ENCODE measurements at places on chromosomes 2 and 18.

DNA sequence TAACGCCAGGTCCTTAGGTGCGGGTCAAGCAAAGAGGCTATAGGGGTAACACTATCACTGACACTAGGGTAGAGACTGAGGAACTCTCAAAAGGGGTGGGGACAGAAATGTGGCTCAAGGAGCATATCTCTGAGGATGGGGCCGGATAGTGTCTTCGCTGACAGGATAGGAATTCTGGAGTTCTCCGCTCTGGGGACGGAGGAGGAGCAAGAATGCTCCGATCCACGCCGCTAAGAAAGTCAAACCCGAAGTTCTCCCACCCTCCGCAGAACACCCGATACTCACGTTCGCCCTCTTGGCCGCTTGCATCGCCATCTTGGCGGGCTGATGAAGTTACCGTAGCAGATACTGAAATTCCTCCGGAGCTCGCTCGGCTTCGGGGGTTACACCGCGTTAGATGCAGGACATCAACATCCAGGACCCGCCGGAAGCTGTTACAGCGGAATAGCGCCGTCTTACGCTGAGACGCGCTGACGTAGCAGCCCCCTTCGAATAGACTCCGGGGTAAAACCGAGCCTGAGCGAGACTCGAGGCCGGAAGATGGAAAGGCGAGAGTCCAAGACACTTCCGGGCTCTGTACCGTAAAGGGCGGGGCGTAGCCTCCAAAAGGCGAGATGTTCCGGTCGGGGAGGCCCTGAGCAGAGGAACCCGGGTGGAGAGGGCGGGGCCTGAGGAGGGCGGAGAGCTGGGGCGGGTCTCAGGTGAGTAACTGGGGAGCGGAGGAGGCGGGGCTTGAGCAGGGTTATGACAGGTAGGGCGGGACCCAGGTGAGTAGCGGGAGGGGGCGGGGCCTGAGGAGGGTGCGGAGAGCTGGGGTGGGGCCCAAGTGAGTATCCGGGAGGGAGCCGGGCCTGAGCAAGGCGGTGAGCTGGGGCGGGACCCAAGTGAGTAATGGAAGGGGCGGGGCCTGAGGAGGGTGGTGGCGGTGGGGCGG is at the start of gene SF3B6:
SF3B6 (minus strand) TSS at position 412 of the 934 bp plus-strand sequence; CDS start at position 315, 97 bp downstream.
- DNase-seq, result peak; percentile 100

- DNase-seq, result no peak
Observed at GRCh38 chr2:237742191-237742590, 56.4 kb upstream of the RBM44 start.

DNA sequence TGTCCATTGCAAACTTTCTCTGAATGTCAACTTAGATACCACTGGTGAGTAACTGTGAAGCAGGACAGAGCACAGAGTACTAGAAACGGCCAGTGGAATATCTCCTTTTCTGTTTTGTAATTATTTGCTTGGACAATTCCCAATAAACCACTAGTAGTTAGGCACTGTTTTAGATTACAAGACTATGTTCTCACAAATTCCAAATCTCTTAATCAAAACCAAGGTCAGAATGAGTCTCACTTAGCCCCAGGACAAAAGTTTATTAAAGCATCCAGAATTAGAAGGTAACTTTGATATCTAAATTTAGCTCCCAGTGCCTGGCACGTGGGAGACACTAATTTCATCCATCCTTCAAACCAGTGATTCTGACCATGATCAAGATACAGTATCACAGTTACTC is 89.0 kb downstream of the ZNF521 start:
- DNase-seq, result no peak

GRCh38 chr18:6948281-6949055 is 169.1 kb downstream of the LAMA1 start:
- no peak for DNase-seq

GRCh38 chr18:27609221-27609620 is 424.1 kb upstream of the CHST9 start:
- DNase-seq, result no peak

DNA sequence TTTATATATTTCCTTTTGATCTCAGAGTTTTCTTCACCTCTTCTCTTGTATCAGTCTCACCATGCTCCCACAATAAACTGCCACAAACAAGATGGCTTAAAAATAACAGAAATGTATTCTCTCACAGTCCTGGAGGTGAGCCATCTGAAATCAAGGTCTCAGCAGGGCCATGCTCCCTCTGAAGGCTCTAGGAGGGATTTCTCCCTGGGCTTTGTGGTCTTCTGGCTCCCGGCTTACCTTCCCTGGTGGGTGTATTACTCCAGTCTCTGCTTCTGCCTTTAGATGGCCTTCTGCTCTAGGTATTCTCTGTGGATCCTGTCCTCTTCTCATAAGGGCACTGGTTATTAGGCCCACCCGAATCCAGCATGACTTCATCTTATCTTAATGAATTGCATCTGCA is 994.7 kb upstream of the POU3F3 start:
- no peak for DNase-seq

- no peak for DNase-seq
Observed at GRCh38 chr2:46879511-46879910, 36.1 kb downstream of the MCFD2 start.

GRCh38 chr2:96882906-96883305 is 13.0 kb upstream of the SEMA4C start:
- no peak for DNase-seq

DNA sequence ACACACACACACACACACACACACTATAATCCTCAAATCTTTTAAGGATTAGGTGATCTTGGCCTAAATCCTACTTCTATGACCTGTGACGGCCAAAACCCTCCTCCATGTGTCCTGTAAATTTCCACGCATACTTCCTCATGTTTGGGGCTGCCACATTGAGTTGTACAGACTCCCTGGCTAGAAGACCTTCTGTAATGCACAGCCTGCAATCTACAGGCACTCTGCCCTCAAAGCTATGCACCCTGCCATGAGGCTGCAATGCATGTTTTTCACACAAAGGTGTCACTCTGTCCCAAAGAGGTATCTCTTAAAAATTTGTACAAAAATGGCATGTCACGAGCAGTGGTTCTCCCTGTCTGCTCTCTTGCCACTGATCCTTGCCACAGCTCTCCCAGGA is 26.4 kb upstream of the B4GALT6 start:
- no peak for DNase-seq

GRCh38 chr2:90207454-90208058 is 1516.1 kb downstream of the RPIA start:
- DNase-seq, result no peak

DNA sequence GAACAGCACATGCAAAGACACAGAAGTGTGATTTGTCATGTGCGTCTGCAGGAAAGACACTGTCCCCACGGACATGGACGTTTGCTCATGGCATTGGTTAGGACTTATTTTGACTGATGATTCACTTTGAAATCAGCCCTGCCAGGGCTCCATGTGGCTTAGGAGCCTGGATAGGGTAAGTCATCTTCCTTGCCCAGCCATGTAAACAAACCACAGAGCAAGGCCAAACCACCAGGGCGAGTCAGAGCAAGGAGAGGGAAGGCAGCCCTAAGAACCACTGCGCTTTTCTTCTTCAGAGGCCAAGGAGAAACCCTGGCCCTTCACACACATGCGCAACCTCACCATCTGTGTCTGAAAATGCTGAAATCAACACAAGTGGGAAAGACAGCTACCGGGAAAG is 88.8 kb downstream of the GFPT1 start:
- DNase-seq, result no peak

DNA sequence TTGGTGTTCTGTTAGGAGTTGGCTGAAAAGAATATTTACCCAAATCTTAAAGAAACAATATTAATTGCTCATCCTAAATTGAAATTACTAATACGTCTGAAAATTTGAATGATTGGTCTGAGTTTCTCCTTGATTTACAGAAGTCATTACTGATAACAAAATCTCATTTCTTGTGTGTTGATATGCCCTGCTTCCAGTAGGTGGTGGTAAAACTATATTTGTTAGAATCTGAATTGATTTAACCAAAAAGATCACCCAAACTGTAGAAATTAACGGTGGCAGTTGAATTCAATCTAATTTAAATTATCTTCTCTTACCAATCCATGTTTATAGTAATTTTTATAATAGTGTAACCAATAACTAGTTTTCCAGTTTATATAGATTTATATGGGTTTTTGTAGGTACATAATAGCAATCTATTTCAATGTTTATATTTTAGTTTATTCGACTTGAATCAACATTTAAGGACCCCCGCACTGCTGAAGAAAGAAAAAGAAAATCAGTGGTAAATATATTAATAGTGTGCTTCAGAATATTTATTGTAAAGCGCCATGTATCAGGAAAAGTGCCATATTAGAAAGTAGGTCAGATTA is 38.3 kb downstream of the PAPOLG start:
- peak; percentile 47 for DNase-seq

DNA sequence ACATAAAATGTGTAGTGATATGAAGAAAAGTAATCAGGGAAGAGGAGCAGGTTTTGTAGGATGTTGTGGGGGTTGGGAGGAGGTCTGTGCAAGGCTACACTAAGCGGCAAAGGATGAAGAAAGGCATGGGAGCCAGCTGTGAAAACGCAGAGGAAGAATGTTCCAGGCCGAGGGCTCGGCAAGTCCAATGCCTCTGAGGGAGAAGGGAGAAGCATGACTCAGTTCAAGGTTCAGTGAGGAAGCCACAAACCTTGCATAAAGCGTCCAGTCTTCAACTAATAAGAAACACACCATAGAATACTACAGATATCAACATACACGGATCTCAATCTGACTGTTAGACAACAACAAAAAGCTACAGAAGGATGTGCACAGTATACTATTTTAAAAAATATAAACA is 16.2 kb downstream of the EPB41L3 start:
- DNase-seq, result no peak

DNA sequence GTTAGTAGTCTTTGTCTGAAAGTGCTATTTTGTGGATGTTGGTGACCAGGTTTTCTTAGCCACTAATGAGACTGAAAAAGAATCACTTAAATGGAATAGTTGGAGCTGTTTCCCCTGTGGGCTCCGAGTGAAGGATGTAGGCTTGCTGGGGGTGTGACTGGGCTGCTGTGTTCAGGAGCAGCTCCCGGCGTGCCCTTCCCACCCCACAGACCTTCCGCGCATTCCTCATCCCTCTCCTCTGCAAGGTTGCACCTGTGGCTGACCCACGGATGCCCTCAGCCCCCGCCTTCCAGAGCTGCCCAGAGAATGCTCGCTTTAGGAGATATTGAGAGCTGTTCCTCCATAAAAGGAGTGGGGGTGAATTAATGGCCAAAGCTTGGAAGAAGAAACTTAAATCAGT is 174.3 kb downstream of the LDLRAD4 start:
- DNase-seq, result no peak

DNA sequence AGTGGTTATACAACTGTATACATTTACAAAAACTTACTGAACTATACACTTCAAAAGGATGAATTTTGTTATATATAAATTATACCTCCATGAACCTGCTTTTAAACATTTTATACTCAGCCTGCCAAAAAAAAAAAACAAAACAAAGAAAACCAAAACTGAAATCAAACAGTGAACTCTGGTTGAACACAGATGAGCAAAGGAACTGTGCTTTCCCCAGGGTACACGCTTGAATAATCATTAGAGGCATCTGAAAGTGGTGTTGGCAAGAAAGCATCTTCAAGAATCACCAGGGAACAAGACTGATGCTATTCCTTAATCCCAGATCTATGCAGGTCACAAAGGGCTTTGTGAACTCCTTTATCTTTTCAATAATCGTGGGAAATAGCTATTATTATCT is 77.0 kb upstream of the LYPD1 start:
- DNase-seq, result no peak

DNA sequence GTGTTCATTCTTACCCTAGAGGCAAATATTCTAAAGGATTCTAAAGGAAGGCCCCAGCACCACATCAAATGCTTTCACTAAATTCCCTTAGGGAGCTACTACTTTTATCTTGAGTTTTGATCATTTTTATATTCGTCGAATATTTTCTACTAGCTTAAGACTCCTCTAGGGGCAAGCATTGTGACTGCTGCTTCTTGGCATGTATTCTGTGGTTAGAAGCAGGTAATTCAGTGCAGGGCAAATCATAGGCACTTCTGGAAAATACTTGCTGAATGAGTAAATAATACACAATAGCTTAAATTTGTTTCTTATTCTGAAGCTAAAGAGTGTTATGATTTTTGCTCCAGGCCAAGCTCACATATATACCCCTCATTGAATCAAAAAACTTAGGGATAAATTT is 136.4 kb downstream of the LRP2 start:
- no peak for DNase-seq

DNA sequence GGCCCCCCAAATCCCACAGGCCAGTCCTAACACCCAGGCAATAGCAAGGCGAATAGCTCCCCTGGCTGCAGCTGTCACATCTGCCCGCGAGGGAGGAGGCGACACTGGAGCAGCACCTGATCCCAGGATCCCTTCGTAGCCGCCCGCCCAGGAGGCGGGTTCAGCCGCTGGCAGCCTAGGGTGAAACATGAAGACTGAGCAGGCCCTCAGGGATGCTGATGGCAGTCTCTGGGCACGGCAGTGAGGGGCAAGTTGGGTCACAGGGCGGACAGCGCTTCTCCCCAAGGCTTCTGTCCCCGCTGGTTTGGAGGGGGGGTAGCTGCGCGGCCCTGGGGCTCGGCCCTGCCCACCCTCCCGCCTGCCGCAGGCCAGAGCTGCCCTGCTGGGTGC is 1.9 kb downstream of the DNMT3A start:
- DNase-seq, result no peak

- no peak for DNase-seq
Observed at GRCh38 chr2:111622859-111623258, 261.1 kb downstream of the ANAPC1 start.

GRCh38 chr18:51098513-51098912 is 68.5 kb downstream of the SMAD4 start:
- no peak for DNase-seq

DNA sequence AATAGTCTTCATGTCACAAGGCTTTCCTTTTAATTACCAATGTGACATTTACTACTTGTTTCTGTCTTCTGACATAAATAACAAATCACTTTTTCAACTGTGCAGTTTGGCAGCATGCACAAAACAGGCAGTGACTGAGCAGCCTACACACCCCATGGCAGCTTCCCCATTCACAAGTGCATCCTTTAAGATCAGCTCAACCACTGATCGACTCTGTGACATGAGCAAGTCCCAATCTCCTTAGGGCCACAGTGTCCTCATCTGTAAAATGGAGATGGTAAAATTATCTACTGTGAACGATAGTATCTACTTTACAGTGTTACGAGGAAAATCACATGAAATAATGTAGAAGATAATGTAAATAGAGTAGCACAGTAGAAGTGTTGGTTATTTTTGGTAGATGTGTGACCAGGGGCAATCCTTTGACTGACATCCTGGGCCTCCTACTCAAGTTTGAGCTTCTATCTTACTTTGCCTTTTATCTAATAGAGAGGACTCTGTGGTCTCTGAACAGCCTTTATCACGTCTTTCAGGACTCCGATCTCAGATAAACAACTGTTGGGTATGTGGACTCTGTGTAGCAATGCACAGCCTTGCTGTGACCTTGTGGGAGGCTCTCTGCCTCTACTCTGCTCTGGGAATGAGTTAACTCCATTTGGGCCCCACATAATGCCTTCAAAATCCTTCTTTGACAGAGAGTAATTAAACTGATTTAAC is 120.6 kb downstream of the PIGN start:
- DNase-seq, result no peak
